Stimulated activated CD4-positive, alpha-beta T cell treated with anti-CD3 and anti-CD28 coated beads, Interleukin-12 subunit alpha, Interleukin-12 subunit beta, amount 100 ng/mL, for 24 hours (primary cell): ENCODE measurements at places on chromosomes 7 and 10.

DNA sequence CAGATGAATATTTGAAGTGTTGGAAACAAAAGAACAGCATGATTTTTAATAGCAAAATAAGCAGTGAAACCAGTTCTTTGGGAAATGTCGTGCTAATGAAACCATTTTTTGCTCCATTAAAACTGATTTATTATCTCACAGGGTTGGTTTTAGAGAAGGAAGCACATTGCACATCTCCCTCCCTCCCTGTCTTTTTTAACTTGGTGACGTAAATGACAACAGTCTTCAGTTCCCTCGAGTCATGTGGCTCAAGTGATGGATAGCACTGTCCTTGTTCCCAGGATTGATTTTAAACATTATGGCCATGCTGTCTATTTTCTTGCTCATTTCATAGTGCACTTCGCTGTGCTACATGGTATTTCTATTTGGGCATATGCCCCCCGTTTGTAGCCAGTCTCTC is 105.9 kb downstream of the DOCK1 start:
- no peak for DNase-seq

DNA sequence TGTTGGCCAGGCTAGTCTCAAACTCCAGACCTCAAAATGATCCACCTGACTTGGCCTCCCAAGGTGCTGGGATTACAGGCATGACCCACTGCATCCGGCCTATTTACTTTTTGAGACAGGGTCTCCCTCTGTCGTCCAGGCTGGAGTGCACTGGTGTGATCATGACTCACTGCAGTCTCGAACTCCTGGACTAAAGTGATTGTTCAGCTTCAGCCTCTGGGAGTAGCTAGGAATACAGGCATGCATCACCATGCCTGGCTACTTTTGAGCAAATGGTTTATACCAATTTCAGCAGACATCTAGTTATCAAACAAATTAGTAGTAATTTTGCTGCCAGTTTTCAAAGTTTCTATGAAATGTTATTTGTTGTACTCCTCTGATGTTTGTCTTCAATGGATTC is 2.2 kb upstream of the WAC start:
- DNase-seq, result no peak

GRCh38 chr10:133127291-133128125 is 32.5 kb upstream of the KNDC1 start:
- no peak for DNase-seq

DNA sequence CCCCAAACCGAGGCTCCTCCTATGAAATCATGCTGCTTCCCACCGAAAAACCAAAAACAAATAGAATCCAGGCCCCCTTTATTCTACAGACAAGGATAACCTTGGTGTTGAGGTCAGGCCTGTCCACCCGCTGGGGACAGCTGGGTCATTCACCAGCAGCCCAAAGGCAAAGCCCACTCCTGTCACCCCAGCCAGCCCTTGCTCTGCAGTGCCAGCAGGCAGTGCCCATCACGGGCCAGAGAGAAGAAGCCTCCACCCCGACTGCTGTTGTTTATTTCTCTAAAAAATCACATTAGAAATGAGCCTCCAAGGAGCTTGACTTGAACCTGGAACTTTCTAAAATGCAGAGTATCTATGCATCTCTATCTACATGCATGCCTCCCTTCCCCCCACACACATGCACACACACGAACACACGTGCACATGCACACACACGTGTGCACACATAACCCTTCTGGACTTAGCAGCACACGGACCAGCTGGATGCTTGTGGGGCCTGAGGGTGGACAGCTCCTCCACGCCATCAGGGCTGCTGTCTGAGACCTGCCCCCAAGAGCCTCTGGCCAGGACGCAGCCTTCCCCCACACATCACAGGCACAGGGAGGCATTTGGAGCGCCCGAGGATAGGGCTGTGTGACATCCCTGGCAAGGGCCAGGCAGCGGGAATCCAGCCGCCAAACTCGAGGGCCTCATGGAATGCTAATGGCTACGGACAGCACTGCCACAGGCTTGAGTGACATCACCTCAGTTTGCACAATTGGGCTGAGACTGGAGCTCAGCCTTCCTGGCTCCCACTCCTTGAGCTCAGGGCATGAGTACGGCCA is 22.8 kb downstream of the PRKAG2 start:
- no peak for DNase-seq

- no peak for DNase-seq
Observed at GRCh38 chr10:104036518-104037260, 49.0 kb downstream of the COL17A1 start.

DNA sequence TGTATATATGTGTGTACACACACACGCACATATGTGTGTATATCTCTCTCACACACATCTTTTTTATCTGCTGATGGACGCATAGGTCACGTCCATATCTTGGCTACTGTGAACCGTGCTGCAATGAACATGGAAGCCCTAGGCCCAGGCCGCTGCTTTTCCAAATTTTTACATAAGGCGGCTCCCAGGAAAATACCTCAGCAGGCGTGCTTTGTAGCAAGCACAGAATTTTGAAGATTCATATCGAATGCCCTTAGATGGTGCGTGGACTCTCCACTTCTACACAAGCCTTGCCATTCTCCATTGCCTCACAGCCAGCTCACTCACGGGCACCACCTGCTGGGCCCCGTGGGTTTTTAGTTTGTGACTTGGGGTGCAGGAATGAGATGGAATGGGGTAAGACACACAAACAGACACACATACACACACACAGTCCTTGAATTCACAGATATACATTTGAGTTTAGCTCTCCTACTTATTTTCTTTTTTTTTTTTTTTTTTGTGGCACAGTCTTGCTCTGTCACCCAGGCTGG is 57.9 kb upstream of the RNF32 start:
- DNase-seq, result no peak

DNA sequence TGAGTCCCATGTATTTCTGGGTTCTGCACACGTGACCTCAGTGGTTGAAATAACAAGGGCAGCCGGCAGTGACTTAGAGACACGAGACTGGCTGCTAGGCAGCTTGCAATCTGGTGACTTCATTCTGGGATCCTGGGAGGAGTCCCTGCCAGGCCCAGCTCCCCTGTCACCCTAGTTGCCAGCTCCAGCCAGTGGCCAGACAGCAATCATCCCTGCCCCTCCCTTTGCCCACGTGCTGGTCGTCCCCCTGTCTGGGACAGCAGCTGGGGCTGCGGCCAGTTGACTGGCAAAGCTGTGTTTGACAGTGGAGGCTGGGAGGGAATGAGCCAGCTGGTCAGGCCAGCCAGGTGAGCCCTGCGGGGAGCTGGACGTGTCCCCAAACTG is 30.0 kb downstream of the ADGRA1 start:
- no peak for DNase-seq

- DNase-seq, result no peak
Observed at GRCh38 chr7:70935854-70936253, 196.1 kb upstream of the GALNT17 start.

- no peak for DNase-seq
Observed at GRCh38 chr10:94725871-94726270, 36.6 kb upstream of the CYP2C19 start.

DNA sequence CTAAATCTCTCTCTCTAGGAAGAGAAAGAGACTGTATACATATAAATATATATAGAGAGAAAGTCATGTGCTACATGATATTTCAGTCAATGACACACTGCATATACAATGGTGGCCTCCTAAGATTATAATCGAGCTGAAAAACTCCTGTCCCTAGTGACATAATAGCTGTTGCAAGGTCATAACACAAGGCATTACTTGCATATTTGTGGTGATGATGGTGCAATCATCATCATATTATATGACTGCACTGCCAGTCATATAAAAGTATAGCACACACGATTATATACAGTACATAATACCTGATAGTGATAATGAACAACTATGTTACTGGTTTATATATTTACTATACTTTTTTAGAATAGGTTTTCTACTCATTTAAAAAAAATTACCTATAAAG is 316.7 kb downstream of the FGFR2 start:
- DNase-seq, result no peak

GRCh38 chr10:129048513-129048912 is 418.5 kb upstream of the MGMT start:
- DNase-seq, result no peak

GRCh38 chr7:33500703-33501701 is 371.6 kb downstream of the BBS9 start:
- DNase-seq, result no peak

DNA sequence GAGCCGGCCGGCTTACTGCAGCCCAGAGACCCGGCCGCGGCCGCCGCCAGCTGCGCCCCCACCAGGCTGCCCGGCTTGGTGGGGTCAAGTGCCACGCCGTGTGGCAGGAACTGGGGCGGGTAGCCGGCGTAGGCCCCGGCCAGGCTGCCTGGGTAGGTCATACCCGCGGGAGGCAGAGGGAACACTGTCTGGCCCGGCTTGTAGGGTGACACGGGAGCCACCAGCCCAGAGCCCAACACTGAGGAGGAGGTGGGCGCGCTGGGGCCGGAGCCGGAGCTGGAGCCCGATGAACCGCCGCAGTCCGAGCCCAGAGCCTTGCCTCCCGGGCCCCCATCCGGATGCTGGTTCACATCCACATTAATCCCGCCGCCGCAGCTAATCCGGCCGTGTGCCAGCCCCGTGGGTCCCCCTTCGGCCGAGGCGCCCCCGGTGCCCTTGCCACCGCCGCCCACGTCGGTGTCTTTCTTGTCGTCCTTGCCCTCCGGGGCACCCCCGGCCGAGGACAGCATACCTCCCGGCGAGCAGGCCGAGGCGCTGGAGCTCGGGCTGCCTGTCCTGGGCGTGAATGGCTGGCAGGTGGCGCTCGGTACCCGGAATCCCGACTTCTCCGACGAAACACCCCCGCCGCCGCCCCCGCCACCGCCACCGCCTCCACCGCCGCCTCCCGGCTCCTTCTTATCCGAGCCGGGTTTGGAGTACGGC is 2.0 kb downstream of the ZNF503 start:
- peak; percentile 46 for DNase-seq

- DNase-seq, result no peak
Observed at GRCh38 chr10:124650263-124650662, 93.9 kb downstream of the FAM53B start.

- DNase-seq, result no peak
Observed at GRCh38 chr10:118106426-118106825, 59.7 kb upstream of the RAB11FIP2 start.

DNA sequence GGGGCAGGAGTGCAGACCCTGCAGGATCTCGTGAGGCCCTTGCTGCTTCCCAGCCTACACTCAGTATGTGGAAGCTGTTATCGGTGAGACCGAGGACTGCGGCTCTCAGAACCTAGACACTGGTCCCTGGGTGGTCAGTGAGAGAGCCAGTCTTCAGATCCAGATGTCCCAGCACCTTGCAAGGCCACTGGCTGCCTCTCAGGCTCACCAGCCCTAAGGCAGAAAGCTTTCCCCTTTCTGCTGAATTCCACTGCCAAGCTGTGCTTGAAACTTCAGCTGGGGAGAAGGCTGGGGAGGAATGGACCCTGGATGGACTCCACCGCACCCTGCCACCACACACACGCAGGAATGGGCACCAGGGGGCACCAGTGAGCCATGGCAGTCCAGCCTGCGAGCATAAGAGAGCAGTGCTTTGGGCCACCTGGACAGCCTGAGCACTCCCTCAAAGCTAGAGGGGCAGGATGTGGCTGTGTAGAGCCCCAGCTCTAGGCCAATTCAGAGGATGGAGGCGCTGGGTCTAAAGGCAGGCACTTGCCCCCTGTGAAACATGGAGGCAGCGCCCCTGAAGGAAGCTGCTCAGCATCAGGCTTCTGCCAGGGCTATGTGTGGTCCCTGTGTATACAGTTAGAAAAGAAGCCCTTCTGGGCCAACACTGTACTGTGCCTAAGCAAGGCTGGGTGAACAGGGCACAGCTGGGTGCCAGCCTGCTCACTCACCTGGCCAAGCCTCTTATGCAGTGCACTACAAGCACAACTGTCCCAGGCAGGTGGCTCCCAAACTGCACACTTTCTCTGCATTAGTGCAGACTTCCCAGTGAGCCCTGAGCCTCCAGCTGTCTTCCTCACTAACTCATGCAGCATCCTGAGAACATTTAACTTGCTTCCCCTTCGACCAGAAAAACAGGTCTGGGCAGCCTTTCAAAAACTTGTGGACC is 21.6 kb downstream of the TMEM72 start:
- DNase-seq, result peak; percentile 85

DNA sequence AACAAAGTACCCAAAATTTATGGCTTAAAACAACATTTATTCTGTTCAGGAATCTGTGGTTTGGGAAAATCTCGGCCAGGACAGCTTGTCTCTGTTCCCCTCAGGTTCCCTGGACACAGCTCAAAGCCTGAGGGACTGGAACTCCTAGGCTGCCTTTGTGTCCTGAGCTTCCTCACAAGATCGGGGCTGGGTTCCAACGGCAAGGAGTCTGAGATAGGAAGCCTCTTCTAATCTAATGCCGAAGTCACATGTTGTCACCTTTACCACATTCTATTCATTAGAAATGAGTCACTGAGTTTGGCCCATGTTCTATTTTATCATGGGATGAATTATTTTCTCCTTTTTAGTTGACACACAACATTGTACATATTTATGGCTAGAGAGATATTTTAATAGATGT is 80.5 kb downstream of the ANKRD26 start:
- no peak for DNase-seq

- no peak for DNase-seq
Observed at GRCh38 chr10:73858013-73858708, 16.2 kb downstream of the CAMK2G start.
